AG04450 (cell line): ENCODE measurements at places on chromosomes 1 and 21. TPM values are rescaled to one million over a fixed set of nuclear protein-coding genes. Genes with fewer than 3 reads are reported as not detected.

The SMYD2 gene
- polyA plus RNA-seq: 47.6 and 54.7 TPM in 2 replicates

The TDRD5 gene
- polyA plus RNA-seq: not detected in 2 replicates

DNA sequence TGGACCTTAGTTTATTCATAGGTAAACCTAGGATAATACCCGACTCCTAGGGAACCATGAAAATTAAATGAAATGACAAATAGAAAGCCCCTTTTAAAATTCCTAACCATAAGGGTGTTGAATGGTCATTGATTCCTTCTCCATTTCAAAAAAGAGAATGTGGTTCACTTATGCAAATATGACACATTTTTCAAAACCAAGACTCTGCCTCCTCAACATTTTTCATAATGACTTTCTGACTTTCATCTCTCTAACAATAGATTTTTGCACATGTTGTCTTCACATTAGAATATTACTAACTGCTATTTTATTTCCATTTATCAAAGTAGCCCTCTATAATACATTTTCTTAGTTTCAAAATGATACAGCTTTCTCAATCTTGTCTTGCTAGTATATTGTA is 169.1 kb downstream of the NTNG1 start:
- no peak for DNase-seq

- DNase-seq: no peak
These were observed 52.7 kb upstream of the SYNC start for GRCh38 chr1:32755098-32755809.

DNA sequence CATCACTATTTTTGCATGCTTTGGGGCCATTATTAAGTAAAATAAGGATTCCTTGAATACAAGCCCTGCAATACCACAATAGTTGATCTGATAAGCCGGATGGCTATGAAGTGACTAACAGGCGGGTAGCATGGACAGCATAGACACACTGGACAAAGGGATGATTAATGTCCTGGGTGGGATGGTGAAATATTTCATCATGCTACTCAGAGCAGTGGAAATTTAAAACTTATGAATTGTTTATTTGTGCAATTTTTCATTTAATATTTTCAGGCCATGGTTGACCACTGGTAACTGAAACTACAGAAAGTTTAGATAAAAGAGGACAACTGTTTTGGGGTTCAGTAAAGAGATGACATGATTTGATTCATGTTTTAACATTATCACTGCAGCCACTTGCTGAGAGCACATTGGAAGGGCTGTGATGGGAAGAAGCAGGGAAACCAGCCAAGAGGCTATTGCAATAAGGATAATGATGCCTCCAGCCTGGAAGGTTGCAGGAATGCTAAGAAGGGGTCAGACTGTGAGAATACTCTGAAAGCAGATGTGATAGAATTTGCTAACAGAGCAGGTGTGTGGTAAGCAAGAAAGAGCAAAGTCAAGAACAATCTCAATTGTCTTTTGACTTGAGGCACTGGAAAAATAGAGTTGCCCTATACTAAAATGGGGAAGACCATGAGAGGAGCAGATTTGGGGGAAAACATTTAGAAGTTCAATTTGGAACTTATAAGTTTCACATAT is 62.5 kb upstream of the TNFSF4 start:
- peak; percentile 56 for DNase-seq

GRCh38 chr1:186202271-186202764 is 172.7 kb downstream of the TPR start:
- no peak for DNase-seq
